ENCODE measurements at places on chromosomes 2 and 18.
A peak's percentile ranks its signal among the peaks of the same experiment; 100 is the strongest.

GRCh38 chr2:138026111-138027020 lies 62.1 kb downstream of the HNMT start:
- no peak for DNase-seq

DNA sequence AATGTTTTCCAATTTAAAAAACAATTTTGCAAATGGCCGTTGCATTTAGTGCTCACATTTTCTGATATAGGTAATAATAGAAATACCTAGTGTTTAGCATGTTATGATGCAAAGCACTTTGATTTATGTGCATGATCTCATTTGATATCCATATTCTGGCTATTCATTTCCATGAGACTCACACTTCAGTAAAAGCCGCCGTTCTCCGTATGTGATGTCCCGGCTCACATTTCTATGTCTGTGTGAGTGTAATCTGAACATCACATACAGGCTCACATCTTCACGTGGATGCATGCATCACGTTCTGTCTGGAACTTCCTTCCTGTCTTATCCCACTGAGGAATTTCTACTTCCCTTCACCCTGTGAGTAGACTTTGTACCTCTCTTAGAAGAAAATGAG lies 45.8 kb downstream of the DCDC2C start:
- no peak for DNase-seq

- no peak for DNase-seq
Measured at GRCh38 chr18:9140381-9140780, 3.8 kb downstream of the ANKRD12 start.

DNA sequence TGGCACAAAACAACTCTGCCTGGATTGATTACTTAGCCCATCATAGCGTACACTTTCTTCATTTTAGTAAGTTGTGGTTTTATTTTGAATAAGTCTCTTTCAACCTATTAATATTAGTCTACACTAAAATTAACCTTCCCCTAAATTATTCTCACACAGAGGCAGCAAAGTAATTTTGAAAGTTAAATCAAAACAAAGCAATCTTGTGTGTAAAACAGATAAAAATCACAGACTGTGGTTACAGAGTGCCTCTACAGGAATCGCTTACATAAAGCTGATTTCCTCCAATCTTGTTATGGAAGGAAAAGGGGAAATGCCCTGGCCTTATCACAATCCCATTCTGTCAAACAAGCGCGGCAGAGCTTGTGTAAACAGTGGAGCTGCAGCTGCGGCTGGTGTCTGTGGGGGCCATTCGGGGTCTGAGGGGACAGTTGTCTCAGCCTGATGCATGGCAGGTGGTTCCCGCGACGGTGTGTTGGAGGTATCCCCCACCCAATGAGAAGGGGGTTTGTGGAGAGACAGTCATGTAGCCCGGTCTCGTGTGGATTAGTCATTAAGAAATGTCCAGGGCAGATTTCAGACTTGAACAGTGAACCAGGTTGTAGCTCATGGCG lies 42.1 kb downstream of the BCL2L11 start:
- DNase-seq: no peak

- no peak for DNase-seq
Measured at GRCh38 chr2:203646266-203646864, 60.1 kb upstream of the CD28 start.

- peak; percentile 88 for DNase-seq
Measured at GRCh38 chr18:57586251-57587049, at the start of gene FECH. FECH (minus strand) TSS chr18:57586702; CDS start chr18:57586620, 82 bp downstream.

DNA sequence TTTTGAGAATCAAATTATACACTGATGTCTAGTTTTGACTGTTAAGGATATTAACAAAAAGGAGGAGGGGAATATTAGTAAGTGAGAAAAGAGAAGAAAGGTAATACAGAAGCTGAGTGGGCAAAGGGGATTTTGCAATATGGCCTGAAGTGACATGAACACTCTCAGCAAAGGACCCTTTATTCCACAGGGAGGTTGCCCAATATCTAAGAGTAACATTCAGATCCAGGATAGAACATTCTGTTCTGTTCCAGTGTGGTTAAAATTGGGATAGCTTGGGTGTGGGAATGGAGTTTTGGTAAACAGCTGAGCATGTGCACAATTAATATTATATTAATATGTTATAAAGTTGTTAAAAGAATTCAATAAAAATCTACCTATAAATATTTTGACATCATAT lies 120.1 kb downstream of the ZNF385B start:
- DNase-seq: no peak

- DNase-seq: no peak
Measured at GRCh38 chr2:219325657-219326315, 6.8 kb downstream of the RESP18 start.
